Jurkat, Clone E6-1 (cell line): ENCODE measurements at places on chromosomes 3 and 15.

DNA sequence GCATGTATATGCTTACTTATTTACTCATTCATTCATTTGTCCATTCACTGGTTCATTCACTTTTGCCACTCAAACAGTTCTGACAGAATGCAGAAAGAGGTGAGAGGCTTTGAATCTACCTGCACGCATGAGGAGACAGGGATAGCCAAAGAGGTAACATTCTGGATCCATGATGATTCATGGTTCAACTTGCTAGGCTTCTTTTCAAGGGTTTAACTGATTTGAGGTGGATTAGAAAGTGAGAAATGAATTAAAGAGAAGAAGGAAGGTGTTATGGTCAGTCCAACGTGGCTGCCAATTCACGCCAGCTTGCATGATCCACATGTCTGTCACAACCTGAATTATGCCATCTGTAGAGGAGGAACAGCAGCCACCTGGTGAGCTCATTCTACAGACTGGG lies 260.6 kb downstream of the ARRDC4 start:
- no peak for DNase-seq

GRCh38 chr3:11254876-11255275 lies 17.3 kb upstream of the ATG7 start:
- DNase-seq, result no peak

DNA sequence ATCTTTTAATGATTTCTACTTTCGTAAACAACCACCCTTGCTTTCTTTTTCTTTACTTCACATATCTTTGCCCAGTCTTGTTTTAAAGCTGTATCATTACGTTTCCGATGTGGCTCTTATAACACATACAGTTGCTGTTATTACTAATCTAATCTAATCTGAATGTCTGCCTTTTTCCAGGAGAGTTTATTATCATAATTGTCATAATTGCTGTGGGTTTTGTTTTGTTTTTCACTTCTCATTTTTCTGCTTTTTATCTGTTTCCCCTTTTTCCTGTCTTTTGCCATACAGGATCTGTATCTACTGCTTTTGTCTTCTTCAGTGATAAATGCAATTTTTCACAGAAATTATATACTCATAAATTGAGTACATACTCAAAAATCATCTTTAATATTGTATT lies 24.9 kb downstream of the HACL1 start:
- no peak for DNase-seq

GRCh38 chr15:38509152-38509551 lies 55.2 kb downstream of the FAM98B start:
- DNase-seq, result no peak

- DNase-seq, result no peak
These were observed 6.4 kb downstream of the SUCNR1 start for GRCh38 chr3:151879679-151880415.

DNA sequence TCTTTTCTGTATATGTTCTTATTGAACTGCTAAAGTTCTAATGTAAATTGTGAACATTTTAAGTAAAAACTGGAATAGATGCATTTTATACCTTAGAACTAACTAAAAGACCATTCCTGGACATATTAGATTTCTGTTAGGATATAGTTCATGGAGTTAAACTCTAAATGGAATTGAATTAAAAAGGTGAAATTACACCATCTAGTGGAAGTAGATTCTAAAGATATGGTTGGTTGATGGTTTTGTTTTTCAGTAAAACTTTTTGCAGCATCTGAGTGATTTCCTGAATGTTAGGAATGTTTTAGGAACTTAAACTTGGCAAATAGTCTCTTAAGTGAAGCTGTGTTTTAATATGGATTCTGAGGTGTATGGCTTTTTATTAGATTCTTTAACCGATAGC lies 96.8 kb downstream of the SLMAP start:
- no peak for DNase-seq

DNA sequence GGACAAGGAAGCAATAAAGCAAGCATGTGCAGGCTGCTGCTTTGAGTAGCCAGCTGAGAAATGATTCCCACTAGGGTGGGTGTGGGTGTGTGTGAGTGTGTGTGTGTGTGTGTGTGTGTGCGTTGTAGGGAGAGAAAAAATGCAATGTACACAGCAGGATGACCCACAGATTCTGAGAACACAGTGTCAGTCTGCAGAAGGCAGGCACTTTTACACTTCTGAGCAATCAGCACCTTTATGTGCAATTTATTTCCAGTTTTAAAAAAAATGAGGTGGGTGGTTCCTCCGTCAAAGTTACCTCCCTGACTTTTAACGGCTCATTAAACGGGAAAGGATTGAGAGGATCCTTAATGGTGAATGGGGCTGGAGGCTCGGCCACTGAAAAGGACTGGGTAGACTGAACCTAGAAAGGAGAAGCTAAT lies 38.5 kb upstream of the LIPC start:
- DNase-seq, result no peak

DNA sequence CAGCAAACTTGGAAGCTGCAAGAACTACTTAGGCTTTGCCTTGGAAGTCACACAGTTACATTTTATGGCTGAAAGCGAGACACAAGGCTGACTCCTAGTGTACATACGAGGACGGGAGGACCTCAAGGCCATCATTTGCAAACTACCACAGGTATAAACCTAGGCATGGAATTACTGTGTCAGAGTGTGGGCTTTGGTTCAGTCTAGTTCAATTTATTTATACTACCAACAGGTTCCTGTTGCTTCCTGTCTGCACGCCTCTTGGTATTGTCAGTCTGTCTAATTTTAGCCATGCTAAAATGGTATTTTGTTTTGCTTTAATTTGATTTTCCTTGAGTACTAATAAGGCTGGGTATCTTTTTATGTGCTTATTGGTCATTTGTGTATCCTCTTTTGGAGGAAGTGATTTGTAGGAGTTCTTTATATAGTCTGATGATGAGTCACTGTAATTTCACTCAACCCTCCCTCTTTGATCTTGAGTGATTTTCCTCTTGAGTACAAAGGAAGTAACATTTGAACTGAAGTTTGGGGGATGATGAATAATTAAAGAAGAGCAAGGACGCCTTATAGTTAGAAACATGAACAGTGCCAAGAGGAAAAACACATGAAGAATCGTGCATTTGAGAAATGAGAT lies 8.2 kb downstream of the ANKRD34C start:
- peak; percentile 36 for DNase-seq

GRCh38 chr3:108301695-108302404 lies 5.5 kb downstream of the HHLA2 start:
- DNase-seq, result no peak

DNA sequence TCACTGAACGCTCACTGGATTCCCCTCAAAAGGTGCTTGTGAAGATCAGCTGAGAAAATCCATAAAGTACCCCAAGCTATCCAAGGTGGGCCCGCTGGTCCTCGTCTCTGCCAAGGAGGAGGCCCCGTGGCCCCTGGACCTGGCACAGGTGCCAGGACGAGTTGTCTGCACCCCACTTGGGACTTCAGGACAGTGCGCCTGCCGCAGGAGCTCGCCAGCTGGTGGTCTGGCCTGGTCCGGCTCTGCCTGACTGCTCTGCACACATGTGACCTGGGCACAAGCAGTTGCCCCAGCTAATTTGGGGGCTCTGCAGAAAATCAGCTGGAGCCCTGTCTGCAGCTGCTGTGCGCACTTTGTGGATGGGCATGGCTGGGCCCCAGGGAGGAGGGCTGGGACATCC lies 159.9 kb downstream of the NSMCE3 start:
- DNase-seq, result no peak

GRCh38 chr3:34570916-34571705 lies 772.7 kb downstream of the PDCD6IP start:
- DNase-seq, result no peak

DNA sequence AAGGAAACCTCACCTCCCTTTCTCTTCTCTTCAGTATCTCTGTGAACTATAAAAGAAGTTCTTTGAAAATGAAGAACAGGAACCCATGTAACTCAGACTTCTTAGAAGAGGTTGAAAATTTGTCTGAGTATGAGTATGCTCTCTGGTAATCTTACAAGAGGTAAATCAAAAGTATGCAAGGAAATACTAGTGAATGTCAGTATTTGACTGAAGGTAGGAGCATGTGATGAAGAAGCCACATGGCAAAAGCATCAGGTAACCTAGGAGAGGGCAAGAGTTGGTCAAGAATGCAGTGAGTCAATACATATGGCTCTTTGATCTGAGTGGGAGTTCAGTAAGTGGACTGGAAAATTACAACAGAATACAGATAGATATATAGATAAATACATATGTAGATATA lies 133.0 kb upstream of the NECTIN3 start:
- DNase-seq, result no peak

- DNase-seq, result no peak
These were observed 328.9 kb upstream of the TGFBR2 start for GRCh38 chr3:30277494-30277893.

DNA sequence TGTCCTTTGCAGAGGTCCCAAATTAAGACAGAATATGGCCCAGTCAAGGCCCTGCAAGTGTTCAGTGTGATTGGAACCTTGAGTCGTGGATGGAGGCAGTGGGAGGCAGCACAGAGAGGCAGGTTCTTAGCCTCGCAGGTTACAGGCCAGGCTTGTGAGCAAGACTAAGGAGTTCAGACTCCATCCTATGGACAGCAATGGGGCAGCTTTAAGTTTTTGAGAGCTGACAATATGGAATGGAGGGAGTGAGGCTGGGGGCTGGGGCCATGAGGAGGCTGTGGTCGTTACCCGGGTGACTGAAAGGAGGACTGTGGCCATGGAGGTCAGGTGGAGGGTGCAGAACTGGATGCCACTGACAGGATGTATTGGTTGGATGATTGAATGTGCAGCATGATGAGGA lies 74.1 kb upstream of the PRR23C start:
- DNase-seq, result no peak

GRCh38 chr3:184320104-184320445 lies 5.7 kb downstream of the EIF4G1 start:
- no peak for DNase-seq

- peak; percentile 25 for DNase-seq
These were observed 459.4 kb downstream of the GBE1 start for GRCh38 chr3:81302045-81302444.

DNA sequence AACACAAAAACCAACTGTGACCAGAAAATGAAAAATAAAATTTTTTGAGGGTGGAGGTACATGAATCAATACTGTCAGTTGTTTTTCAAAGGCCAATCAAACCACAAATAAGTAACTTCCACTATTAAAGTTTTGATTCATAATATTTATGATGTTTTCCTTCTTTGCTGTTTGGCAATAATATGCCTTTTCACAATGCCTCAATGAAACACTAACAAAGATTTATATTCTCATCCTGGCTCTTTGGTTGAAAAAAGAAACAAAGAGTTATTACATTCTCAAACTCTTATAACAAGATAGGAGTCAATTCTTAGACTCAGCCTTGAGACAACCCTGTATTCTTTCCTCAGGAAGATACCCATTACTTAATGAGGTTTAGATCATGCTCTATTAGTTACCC lies 63.1 kb downstream of the C3orf70 start:
- DNase-seq, result no peak

GRCh38 chr3:58502872-58503271 lies 11.0 kb downstream of the KCTD6 start:
- DNase-seq, result no peak

GRCh38 chr15:29788433-29789034 lies 33.7 kb downstream of the TJP1 start:
- no peak for DNase-seq

DNA sequence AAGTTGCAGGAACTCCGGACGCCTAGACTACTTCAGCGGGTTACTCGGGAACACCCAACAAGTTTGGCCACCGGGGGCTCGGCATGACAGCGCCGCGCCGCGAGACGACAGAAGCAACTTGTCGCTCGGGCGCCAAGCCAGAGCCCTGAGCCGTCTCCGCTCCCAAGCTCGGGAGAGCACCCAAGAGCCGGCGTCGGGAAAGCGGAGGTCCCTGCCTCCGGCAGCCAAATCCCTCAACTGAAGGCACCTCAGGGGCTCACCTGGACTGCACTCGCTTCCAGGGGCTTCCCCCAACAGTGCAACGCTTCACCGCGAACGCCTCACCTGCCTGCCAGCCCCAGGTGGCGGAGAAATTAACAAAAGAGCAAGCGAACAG lies 640 bp downstream of the MB21D2 start:
- no peak for DNase-seq

DNA sequence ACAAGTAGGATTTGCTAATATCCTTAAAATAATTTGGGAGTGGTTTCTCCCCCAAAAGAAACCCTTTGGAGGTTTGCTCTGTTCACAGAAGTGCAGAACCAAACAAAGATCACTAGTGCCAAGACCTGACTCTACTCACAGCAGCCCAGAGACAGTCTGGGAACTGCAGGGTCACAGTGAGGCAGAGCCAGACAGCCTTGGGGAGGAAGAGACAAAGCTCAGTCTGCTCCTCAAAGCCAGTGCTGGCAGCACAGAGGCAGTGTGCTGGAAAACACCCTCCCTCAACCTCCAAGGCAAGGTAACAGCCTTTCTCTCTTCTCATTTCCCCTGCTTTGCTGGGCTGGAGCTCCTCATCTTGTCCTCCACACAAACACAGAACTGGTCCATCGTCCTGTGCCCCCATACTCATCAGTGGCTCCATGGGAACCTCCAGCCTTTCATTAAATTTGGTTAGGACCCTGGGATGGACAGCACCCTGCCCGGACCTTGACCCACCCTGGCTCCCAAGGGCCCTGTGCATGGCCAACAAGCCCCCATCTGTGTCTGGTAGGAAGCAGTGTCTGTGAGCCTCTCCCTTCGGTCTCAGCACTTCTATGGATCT lies 12.6 kb downstream of the RAB6B start:
- DNase-seq, result no peak

- no peak for DNase-seq
These were observed 189.5 kb downstream of the ADAMTSL3 start for GRCh38 chr15:83843471-83843871.

- DNase-seq, result no peak
These were observed 60.3 kb upstream of the TP63 start for GRCh38 chr3:189570916-189571315.
